ENCODE measurements at places on chromosomes 2 and 18.

GRCh38 chr18:8793445-8794155, 88.2 kb downstream of the MTCL1 start:
- DNase-seq = no peak

DNA sequence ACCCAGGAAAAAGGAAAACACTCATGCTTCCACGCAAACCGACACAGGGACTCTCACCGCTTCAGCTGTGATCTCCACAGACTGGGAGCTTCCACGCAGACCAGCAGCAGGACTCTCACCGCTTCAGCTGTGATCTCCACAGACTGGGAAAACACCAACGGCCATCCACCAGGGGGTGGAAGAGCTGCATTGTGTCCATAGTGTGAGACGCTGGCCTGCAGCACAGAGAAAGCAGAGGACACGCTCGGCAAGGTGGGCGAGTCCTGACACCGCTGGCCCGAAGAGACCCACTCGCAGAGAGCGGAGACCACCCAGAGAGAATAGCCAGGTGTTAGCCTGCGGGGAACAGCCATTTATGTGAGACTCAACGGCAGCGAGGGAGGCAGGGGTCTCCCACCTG, 42.5 kb upstream of the NFATC1 start:
- DNase-seq = no peak

DNA sequence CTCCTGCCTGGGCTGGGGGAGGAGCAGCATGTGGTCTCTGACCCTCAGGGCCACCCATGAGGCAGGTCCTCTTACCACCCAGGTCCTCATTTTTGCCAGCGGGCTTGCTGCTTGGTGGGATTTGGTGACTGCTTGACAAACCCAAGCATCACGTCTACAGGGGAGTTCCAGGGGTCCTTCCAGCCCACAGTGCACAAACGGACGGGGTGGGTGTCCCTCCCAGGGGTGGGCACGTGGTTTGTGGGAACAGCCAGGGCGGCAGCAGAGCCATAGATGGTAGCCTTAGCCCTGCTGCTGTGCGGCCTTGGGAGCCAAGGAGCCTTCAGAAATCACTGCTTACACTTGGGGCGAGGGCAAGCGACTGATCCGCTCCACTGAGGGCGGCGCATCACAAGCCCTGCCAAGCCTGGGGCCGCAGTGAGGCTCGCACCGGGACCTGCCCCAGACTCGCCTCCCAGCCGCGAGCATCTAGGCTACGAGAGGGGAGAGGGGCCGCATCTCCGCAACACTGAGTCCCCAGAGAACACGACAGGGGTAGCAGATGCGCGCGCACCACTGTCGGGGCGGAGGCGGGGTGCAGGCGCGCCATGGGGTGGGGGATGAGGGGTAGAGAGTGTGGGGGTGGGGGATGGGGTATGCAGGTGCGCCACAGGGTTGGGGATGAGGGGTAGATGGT, 36.9 kb downstream of the SNED1 start:
- no peak for DNase-seq

DNA sequence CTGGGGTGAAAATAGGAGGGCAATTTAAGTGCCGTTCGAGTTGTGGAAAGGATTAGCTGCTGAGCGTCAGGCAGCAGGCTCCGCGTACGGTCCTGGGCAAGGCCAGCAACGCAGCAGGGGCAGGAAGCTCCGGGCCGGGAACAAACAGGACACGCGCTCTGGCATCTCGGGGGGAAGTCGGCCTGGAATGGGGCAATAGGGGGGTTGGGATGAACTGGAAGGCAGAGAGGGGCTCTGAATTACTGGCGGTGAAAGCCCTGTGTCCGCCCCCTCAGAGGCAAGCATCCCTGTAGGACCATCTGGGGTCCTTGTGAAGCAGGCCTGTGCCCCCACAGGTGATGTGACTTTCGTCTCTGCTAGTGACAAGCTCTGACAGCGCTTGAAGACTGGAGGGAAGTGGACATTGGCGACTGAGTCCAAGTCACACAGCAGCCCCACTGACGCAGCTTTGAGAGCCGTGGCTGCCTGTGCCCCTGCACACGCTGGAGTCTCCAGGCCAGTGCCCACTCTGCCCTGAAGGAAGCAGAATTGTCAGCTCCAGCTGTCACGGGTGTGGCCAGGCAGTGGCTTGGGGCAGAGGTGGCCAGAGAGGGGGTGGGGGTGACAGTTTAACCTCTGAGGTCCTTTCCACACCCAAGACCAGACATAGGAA, 22.3 kb downstream of the GPR35 start:
- no peak for DNase-seq

DNA sequence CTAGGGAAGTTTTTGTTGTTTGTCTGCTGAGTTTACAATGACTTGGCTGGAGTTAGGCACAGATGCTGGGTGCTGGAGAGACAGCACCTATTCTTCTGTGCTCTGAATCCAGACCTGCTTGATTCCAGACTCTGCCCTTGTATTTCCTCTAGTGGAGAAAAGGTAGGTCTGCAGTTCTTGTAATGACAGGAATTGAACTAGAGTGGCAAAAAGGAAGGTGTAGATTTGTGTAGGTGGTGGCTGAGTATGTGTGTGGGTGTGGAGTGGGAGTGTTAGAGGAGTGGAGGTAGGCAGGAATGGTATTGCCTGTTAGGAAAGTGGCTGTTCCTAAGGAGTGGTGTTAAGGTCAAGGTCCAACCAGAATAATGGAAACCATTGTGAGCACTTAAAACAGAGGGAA, 71.9 kb upstream of the LYPD6 start:
- no peak for DNase-seq

- DNase-seq = peak; percentile 44
Measured at GRCh38 chr2:127080226-127080937, 26.6 kb downstream of the BIN1 start.

GRCh38 chr2:134882773-134883172, 35.8 kb upstream of the CCNT2 start:
- DNase-seq = no peak

DNA sequence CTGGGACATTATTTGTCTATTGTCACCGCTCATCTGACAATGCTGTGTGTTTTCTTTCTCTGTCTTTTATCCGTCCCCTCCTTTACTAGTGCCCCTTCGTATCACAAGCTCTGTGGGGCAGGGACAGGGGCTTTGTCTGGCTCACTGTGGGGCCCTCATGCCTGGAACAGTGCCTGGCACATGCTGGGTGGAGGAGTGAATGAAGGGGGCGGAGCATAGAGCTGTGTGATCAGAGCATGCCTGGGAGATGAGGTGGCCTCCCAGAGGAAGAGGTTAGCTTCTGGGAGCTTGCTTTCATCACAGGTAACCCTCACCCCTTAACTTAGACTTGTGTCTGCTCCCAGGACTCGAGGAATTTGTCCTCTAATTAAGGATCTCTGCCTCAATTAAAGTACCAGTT, 16.4 kb downstream of the MTCL1 start:
- DNase-seq = no peak

- DNase-seq = no peak
Measured at GRCh38 chr2:119527999-119528398, 3.7 kb upstream of the SCTR start.

GRCh38 chr18:5456577-5457461, 87.0 kb downstream of the EPB41L3 start:
- no peak for DNase-seq

- no peak for DNase-seq
Measured at GRCh38 chr18:21557607-21558253, 42.8 kb downstream of the ESCO1 start.

GRCh38 chr2:26578113-26578458, 63.1 kb downstream of the CIB4 start:
- DNase-seq = no peak

DNA sequence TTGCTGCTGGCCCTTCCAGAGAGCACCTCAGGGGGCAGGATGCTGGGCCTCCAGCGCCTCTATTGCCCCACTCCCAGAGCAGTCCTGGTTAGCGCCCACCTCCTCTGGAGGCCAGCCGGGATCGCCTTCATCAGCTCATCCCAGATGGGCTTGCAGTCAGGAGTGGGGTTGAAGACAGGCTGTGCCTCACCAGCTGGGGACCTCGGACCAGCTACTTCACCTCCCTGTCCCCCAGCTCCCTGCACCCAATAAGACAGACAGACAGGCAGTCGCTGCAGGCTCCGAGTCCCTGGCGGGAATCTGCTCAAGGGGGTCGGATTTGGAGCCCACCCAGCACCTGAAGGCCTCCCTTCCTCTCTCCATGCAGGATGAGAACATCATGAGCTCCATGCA, 18.9 kb upstream of the FAHD2A start:
- DNase-seq = no peak

DNA sequence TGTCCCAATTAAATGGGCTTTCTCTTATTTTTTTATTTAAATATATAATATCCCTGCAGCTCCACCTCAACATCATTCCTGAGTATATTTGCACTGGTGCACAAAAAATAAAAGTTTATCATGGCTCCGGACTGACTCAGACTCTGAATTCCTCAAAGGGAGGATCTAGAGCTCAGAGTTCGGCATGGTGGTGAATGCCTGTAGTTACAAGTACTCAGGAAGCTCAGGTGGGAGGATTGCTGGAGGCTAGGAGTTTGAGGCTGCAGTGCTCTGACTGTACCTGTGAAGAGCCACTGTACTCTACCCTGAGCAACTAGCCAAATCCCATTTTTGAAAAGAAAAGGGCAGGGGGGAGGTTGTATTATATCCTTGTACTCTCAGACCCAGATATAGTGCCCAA, 52.8 kb upstream of the NRXN1 start:
- no peak for DNase-seq
